Inflammatory macrophage (primary cell): ENCODE measurements at places on chromosomes 6 and 20.

DNA sequence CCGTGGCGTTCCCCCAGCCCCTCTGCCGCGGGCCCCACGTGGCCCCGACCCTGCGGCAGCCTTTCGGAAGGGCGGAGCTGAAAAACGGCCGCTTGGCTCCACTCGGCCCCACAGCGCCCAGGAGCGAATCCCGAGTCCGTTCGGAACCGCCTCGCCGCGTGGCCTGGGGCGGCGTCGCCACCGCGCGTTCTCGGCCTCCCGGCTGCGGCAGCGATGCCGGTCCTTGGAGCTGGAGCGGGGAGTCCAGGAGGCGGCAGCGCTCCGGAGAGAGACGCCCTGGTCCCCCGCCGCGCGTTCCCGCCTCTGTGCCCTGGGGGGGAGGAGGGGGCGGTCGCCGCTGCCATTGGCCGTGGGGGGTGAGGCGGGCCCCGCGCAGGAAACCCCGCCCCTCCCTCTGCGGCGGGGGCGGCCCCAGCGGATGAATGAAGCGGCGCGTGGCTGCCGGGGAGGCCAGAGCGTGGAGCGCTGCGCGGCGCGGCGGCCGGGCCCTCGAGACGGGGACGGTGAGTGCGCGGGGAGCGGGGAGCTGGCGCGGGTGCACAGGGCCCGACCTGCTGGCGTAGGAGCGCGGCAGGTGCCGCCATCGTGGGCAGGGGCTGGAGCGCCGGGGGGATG lies at the start of gene SLCO4A1:
SLCO4A1 (plus strand) TSS at position 453 of the 615 bp plus-strand sequence. CDS start 13,952 bp downstream, outside the sequence.
- DNase-seq = peak; percentile 66

- no peak for DNase-seq
Observed at GRCh38 chr6:2665146-2666070, 85.3 kb downstream of the MYLK4 start.

DNA sequence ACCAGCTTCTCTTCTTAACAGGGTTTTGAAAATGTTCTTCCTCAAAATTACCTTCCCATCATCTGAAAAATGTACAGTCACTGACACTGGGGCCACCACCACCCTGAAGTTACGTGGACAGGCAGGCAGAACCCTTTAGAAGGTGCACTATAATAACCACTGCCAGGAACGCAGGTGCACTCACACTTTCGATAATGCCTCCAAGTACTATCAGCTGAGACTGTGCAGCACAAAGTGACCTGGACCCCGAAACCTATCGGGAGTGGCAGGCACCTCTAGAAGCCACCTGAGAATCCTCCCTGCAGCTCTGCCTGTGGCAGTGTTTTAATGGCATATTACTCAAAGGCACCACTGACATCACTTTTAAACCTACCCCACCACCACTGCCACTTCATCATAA lies 66.4 kb downstream of the TRERF1 start:
- no peak for DNase-seq

GRCh38 chr6:89393659-89394058 lies 18.4 kb downstream of the RRAGD start:
- DNase-seq = no peak

DNA sequence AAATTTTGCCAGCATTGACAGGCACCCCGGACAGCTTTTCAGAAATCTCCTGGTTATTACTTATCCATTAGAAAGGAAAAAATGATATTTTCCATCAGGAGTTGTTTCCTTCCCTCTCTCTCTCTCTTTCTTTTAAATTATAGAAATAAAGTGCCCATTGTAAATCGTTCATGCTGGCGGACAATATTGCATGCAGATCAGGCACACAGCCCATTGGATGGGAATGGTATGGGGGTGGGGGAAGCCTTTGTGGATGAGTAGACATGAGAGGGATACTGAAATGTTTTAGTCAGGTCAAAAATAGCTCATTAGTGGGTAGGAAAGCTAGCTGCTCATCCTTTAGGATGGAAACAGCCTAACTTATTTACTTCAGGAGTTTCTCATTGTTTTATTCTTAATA lies 764.9 kb upstream of the MMS22L start:
- no peak for DNase-seq

- no peak for DNase-seq
Observed at GRCh38 chr6:18168264-18168663, 13.0 kb downstream of the KDM1B start.

DNA sequence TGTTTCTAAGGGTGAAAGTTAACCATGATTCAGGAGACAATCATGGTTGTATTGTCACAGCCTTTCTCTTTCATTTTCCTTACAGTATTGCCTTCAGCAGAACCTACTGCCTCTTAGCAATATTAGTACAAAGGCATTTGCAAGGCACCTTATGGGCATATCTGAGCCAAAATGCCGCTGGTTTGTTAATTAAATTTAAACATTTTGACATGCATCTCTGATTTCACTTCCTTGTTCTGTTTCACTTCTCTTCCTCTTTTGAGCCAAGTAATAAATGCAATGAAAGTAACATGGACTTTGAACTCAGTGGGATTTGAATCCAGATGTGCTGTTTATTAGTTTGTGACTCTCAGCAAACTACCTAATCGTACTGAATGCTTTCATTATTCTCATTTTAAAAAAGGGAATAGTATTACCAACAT lies 467.4 kb upstream of the CITED2 start:
- DNase-seq = peak; percentile 79

- DNase-seq = no peak
Observed at GRCh38 chr6:55512904-55513303, 66.1 kb downstream of the HMGCLL1 start.

GRCh38 chr6:107735906-107736635 lies 88.0 kb downstream of the SCML4 start:
- DNase-seq = peak; percentile 61

DNA sequence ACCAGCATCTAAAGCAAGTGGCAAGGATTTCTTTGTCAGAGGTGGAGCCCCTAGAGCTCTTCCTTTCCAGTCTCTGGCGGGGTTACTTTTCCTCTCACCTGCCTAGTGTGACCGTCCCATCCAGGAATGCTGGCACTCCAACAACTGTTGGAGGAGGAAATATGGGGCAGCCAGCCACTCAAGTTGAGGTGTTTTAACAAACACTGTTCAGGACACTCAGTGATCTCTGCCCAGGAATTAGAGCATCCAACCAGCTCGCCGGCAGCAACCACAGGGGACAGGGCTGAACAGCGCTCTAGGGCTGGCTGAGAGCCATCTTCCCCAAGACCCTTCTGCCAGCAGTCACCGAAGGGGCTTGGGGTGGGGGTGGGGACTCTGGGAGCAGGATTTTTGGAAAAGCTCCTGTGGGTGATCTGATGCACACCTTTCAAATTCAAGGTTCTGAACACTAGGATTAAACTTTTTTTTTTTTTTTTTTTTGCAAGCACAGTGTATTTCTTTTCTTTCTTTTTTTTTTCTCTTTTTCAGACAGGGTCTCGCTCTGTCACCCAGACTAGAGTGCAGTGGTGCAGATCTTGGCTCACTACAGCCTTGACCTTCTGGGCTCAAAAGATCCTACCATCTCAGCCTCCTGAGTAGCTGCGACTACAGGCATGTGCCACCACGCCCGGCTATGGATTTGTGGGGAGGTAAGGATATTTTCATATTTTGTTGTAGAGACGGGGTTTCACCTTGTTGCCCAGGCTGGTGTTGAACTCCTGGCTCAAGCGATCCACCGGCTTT lies 28.4 kb upstream of the KCNK16 start:
- no peak for DNase-seq

DNA sequence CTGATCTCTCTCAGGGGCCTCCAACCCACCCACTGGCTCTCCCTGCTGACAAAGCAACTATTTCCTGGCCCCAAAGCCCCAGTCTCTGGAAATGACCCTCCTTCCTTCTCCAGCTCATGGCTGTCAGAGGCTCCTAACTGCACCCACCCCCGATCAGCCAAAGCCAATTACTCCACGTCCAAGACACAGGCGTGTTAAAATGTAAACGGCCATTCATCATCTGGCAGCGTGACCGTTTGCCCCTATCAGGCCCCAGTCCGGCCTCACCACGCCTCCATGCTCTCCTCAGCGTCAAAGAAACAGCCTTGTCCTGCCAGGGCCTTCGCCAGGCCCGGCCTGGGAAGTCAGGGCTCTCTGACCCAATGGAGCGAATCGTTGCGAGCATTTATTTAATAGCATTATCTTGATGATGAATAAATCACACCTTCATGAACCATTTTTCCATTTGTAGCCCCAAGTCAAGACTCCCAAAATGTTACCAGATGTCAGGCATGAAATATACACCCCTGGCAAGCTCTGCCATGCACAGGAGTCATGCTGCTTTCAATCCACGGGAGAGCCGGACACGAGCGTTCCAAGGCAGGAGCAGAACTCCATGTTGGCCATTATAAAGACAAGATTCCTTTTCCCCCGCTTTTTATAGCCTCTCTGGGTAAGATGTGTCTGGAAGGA lies 17.7 kb downstream of the RIPOR3 start:
- no peak for DNase-seq

GRCh38 chr6:109285366-109285765 lies 96.9 kb downstream of the CD164 start:
- no peak for DNase-seq

- DNase-seq = no peak
Observed at GRCh38 chr6:135329851-135330803, 149.0 kb downstream of the MYB start.

- DNase-seq = no peak
Observed at GRCh38 chr20:36463212-36464061, 77.9 kb upstream of the MYL9 start.

- DNase-seq = no peak
Observed at GRCh38 chr6:113292646-113293422, 564.3 kb upstream of the MARCKS start.

DNA sequence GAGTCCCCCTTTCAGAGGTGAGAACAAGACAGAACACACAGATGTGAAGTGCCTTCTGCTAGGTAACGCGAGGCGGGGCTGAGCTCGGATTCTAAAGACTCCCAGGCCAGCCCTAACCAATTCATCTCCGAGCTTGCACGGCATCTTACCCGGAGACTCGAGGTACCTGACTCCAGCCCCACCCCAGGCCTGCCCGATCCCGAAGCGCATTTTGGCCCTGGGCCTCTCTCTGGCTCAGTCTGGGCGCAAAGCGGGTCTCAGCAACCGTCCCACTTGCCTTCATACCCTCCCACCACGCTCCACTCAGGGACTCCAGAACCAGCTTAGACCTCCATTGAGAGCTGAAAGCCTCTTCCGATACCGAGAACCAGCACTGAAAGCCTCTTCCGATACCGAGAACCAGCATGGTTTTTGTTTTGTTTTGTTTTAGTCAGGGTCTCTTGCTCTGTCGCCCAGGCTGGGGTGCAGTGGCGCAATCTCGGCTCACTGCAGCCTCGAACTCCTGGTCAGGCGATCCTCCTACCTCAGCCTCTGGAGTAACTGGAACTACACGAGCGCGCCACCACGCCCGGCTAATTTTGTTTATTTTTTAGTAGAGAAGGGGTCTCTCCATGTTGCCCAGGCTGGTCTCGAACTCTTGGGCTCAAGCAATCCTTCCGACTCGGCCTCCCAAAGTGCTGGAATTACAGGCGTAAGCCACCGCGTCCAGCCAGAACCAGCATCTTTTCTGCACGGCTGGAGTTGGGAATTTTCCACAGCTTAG lies 557 bp upstream of the DYNLRB1 start:
- peak; percentile 4 for DNase-seq

DNA sequence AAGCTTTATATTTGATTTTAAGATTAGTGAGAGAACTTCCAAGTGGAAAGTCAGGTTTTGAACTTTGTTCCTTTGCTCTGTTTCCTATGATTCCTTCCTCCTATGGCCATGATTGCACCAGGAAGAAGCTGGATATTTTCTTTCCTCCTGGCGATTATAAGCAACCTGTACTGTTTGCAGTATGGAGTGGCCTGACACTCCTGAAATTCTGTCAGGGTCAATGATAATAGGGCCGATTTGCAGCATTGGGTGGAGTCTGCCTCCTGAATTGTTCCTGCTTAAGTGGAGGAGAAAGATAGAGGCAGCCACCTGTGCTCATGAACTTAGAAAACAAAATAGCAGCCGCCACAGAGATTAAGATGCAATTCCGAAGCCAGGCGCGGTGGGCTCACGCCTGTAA lies 9.8 kb upstream of the FAM217A start:
- no peak for DNase-seq

DNA sequence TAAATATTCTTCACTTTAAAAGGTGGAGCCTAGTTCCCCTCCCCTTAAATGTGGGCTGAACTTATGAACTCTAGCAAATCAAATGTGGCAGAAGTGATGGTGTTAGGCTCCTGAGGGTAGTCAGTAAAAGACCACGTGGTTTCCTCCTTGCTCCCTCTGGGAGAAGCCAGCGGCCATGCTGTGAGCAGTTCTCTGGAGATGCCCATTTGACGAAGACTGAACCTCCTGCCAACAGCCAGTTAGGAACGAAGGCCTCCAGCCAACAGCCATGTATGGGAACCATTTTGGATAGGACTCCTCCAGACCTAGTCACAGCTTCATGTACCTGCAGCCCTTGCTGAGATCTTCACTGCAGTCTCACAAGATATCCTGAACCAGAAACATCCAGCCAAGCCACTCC lies 7.6 kb upstream of the MOCS1 start:
- DNase-seq = no peak

GRCh38 chr20:24321973-24322372 lies 147.5 kb upstream of the SYNDIG1 start:
- DNase-seq = no peak

GRCh38 chr6:45736134-45736533 lies 279.5 kb downstream of the CLIC5 start:
- no peak for DNase-seq

DNA sequence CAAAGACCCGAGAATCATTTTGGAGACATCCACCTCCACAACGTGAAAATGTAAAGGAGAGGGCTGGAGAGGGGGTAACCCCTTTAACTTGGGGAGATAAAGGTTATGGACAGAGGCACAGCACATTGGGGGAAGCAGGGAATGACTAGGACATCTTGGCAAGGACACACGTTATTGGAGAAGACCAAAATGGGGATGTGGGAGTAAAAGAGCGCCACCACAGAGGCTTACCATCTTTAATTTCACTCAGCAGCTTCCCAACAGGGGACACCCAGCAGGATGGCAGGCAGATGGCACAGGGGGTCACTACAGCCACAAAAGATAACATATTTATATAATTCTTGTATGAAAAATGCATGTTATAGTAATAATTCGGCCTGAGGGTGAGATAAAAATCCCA lies 9.8 kb downstream of the C6orf52 start:
- DNase-seq = no peak

DNA sequence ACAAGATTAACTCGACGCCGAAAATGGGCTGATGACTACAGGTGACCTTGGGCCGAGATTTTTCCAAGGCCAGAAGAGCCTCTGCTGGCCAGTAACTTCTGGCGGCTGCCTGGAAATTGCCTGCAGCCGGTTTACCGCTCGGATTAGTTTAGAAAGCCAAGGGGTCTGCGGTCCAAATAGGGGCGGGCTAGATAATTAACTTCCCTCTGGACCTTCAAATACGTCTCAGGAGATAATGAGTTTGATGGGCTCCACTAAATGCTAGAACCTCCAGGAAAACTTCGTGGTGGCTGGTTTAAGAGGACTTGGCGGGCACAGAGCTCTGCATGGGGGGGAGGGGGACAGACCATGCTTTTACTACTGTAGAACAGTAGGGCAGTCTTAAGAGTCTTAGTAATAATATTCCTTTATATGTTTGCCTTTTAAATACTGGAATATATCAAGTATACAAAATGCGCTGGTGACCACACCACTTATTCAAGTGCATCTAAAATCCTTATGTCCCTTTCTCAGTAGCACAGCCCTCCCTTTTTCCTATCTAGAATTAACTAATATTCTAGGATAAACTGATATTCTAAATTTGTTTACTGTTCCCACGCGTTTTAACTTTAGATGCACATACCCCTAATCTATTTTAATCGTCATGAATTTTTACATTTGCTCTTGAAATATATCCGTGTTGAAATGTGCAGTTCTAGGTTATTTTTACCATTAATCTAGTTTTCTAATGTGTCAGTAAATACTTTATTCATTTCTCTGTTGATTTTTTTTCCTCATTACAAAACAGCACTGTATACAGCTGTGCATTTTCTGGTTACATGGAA lies 107.5 kb upstream of the PRSS16 start:
- peak; percentile 13 for DNase-seq
